ENCODE measurements at places on chromosomes 12 and 14. TPM values are rescaled to one million over a fixed set of nuclear protein-coding genes. Genes with fewer than 3 reads are reported as not detected.
A peak's percentile ranks its signal among the peaks of the same experiment; 100 is the strongest.

ASPG gene
- total RNA-seq = 0.84 TPM

- no peaks in the 10 kb centered on the region for H3K27me3 ChIP-seq
- peak overlapping the region; percentile 87 for H3K4me3 ChIP-seq
- H3K36me3 ChIP-seq = peaks cover 8% of the 10 kb centered on the region
- DNase-seq = peak; percentile 79
- peak overlapping the region; percentile 92 for H3K27ac ChIP-seq
These were observed 841 bp downstream of the CALM1 start for GRCh38 chr14:90397425-90398314.

DNA sequence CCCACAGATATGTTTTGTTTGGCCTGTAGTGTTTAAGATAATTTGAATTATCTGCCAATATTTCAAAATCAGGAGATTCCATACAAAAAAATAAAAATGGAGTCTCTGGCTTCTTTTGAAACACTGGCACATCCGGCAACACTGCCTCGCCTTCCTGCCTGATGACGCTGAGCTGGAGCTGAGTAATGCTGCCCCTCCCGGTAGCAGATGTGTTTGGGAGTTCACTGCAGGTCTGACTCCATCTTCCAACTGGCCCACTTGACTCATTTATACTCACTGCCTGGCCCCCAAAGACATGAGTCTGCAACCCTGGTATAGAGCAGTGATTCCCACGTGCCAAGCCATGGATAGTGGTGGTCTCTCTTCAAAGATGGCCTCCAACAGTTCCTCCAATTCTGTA is 7.4 kb downstream of the CIT start:
- H3K27me3 ChIP-seq = no peaks in the 10 kb centered on the region
- no peaks in the 10 kb centered on the region for H3K36me3 ChIP-seq
- H3K4me1 ChIP-seq = no peaks in the 10 kb centered on the region

GRCh38 chr12:101963697-101964096 is 86.3 kb downstream of the DRAM1 start:
- no peak for DNase-seq
- no peak overlapping the region for H3K4me3 ChIP-seq
- no peaks in the 10 kb centered on the region for H3K4me1 ChIP-seq
- no peaks in the 10 kb centered on the region for H3K36me3 ChIP-seq

GRCh38 chr14:92731622-92732115 is 16.8 kb downstream of the LGMN start:
- DNase-seq = no peak
- H3K36me3 ChIP-seq = peaks cover 6% of the 10 kb centered on the region
- H3K4me3 ChIP-seq = no peak overlapping the region
- no peak overlapping the region for H3K27ac ChIP-seq
- H3K27me3 ChIP-seq = no peaks in the 10 kb centered on the region

Data from psoas muscle (tissue), 8 donors.